ENCODE measurements at places on chromosomes 16 and 17.

GRCh38 chr17:35312790-35313711 lies 60.4 kb downstream of the SLFN11 start:
- DNase-seq, result peak; percentile 3

- no peak for DNase-seq
Measured at GRCh38 chr16:31138621-31139578, 3.4 kb upstream of the PRSS8 start.

DNA sequence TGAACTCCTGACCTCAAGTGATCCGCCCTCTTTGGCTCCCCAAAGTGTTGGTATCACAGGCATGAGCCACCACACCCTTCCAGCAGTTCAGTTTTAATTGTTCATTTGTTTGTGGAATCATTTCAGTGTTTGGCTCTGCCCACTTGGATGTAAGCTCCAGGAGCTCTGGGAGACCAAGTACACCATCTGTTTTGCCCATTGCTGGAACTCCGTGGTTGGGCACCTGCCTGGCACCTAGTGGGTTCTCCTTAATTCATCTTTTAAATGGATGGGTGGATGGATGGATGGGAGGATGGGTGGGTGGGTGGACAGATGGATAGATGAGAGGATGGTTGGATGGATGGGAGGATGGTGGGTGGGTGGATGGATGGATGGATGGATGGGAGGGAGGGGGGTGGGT lies 953 bp upstream of the NECAB2 start:
- no peak for DNase-seq

- no peak for DNase-seq
Measured at GRCh38 chr17:19874256-19874655, 6.5 kb upstream of the ULK2 start.

GRCh38 chr17:48022901-48023300 lies 14.7 kb downstream of the COPZ2 start:
- no peak for DNase-seq

DNA sequence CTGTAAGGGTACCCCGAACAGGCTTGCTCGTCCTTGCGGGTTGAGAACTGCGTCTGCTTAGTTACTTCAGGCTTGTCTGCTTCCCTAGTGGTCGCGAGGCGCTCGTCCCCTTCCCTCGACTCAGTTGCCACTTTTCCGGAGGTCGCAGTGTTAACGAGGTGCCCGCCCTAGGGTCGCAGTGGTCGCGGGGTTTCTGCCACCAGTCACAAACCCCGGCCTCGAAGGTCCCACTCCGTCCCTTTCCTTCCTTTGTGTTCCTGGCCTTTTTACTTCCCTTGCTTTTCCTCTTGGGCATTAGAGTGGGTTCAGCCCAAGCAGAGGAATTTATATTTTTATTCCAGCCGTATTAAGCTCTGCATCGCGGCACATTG lies 299 bp downstream of the NUP85 start:
- DNase-seq, result no peak

- peak; percentile 78 for DNase-seq
Measured at GRCh38 chr16:30395155-30395991, at the start of gene ZNF48. TSS of gene ZNF48 (plus strand) at chr16:30395420. CDS start at chr16:30395795, 375 bp downstream.

DNA sequence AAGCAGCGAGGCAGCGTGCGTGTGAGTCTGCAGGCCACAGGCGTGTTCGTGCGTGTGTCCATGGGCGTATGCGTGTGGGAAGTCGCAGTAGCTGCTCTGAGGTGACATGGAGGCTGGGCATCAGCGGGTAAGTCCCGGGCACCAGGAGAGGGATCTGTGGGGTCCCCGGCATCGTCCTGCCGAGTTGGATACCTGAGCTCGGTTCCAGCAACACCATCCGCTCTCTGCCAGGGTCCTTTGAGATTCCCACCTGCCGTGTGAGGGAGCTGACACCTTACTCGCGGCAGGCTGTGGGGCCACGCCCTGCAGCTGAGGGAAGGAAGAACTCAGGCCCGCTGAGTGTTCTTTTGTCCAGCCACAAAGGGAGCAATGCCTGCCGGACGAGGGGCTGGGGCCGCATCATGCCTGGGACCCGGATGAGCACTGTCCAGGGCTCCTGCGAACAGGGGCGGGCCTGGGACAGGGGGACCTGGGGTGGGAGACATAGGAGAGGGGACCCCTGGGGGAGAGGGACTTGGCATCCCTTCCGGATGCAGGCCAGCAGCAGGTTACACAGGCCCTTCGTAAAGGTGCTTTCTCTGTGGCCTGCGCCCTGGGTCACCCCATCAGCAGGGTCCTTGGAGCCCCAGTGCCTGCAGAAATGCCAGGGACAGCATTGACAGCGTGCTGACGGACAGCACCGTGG lies 5.0 kb upstream of the SNAI3 start:
- no peak for DNase-seq

DNA sequence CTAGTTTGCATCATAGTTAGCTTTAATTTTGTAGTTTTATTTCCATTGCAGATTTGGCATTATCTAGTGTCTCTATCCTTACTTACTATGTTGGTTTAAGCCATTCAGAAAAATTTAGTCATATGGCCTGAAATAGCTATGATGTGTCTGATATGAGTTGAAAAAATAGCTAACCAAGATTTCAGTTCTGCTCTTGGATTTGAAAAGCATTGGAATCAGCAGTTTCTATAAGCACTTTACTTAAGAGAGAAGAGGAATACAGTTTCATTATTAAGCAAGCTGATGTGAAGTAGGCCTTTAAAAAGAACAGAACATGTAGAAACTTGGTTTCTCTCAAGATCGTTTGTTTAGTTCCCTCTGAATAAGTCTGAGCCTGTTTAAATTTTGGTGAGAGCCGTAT lies 25.9 kb downstream of the LPCAT2 start:
- no peak for DNase-seq

GRCh38 chr17:44767493-44767892 lies 8.7 kb downstream of the ADAM11 start:
- DNase-seq, result no peak

DNA sequence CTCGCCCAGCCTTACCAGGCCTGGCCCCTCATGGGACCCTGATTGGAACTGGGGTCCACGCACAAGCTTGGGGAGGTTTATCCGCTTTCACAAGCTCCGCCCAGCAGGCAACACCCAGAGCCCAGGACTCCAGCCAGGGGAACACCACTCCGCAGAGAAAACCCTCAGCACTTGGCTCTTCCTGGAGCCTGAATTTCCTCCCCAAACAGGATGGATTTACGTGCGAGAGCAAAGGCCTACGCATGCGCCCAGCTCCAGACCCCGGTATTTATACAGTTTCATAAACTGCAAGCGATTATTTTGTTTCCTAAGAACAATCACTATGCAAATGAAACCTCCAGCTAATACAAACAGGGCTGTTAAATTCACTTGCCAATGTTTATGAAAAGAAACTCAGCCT lies 22.8 kb downstream of the ZNF423 start:
- DNase-seq, result no peak

DNA sequence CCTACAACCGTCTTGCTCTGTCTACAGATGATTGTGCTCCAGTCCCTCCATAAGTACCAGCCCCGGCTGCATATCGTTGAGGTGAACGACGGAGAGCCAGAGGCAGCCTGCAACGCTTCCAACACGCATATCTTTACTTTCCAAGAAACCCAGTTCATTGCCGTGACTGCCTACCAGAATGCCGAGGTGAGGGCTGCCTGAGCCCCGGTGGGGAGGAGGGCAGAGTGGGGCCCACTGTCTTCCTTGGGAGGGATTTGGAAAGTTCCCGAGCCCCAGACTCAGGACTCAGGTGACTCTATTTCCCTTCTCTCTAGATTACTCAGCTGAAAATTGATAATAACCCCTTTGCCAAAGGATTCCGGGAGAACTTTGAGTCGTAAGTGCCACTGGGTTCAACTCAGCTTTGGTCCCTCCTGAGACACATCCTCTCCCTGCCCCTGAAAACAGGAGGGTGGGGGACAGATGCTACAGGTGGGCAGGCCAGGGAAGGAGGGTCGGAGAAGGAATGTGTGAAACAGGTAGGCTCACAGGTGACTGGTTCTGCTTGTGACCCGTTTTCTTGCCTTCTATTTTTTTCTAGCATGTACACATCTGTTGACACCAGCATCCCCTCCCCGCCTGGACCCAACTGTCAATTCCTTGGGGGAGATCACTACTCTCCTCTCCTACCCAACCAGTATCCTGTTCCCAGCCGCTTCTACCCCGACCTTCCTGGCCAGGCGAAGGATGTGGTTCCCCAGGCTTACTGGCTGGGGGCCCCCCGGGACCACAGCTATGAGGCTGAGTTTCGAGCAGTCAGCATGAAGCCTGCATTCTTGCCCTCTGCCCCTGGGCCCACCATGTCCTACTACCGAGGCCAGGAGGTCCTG lies 11.4 kb downstream of the TBX21 start:
- no peak for DNase-seq

- no peak for DNase-seq
Measured at GRCh38 chr17:4772235-4772613, 538 bp downstream of the TM4SF5 start.

Measured in amygdala (tissue), 56 donors.